ENCODE measurements at places on chromosomes 16 and 17.

- no peak for DNase-seq
Measured at GRCh38 chr17:73801455-73802100, 157.3 kb upstream of the SDK2 start.

DNA sequence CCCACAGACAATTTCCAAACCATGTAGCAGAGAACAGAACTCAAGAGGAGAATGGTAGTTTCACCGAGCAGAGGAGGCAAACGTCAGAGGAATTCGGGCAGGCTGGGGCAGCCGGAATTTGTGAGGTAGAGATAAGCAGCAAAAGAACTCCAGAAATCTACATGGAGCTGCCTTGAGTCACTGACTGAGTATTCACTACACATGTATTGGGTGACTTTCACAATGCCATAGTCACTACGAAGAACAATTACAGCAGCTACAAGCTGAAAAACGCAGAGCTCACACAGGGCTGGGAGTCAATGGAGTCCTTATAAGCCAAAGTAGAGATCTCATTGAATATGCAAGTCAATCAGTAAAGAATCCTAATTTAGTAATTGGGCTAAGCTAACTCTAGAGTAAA, 13.4 kb downstream of the CMC2 start:
- DNase-seq: no peak

GRCh38 chr17:71846561-71847110, 274.2 kb upstream of the SOX9 start:
- DNase-seq: no peak

- no peak for DNase-seq
Measured at GRCh38 chr16:1146409-1146808, 6.5 kb upstream of the CACNA1H start.

GRCh38 chr16:27960619-27961295, 102.8 kb downstream of the GSG1L start:
- DNase-seq: no peak

- no peak for DNase-seq
Measured at GRCh38 chr16:50681021-50681885, at the start of gene SNX20. SNX20 (minus strand) TSS chr16:50681312; CDS start chr16:50677526, 3,786 bp downstream.

DNA sequence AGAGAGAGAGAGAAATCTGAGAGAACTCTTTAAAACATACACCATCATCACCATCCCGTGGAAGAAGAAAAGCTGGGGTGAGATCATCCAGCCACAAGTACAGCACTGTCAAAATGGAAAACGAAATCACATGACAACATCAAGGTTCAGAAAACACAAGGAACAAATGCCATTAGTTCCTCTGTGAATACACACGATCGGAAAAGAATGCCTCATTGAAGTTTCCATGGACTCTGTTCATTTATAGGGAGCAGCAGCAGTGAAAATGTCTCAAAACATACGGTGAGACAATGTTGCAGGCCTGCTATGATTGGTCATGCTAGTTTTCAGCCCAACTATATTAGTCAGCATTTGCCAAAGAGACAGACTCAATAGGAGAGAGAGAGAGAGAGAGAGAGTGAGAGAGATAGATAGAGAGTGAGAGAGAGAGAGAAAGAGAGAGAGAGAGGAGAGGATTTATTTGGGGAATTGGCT, 4.4 kb downstream of the CFAP97D1 start:
- DNase-seq: no peak

GRCh38 chr16:15950161-15950854, 892 bp downstream of the ABCC1 start:
- no peak for DNase-seq

- no peak for DNase-seq
Measured at GRCh38 chr17:81537343-81537855, 9.2 kb downstream of the FSCN2 start.

DNA sequence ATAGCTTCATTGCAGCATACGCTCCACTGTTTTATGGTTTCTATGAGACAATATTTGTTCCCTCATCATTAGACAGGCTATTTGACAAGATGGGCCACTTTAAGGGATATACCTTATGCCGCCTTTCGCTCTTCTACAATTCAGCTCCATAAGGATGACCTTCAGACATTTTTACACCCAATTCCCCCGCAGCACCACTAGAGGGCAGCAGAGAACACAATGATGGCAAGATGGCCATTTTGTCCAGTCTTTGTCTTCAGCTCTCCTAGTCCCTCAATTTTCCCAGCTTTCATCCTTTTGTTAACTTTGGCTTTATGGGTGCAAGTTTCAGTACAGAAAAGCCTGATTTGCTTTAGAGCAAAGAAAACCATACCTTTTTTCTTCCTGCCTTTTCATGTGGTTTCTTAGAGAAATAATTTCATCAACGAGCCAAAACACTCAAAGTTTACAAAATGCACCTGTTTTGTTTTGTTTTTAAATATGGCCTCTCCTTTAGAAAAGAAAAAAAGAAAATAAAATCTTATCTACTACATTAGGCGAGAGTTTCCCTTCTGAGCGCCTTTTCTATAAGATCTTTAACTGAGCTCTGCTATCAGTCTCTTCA, 355.3 kb downstream of the TOX3 start:
- peak; percentile 5 for DNase-seq

DNA sequence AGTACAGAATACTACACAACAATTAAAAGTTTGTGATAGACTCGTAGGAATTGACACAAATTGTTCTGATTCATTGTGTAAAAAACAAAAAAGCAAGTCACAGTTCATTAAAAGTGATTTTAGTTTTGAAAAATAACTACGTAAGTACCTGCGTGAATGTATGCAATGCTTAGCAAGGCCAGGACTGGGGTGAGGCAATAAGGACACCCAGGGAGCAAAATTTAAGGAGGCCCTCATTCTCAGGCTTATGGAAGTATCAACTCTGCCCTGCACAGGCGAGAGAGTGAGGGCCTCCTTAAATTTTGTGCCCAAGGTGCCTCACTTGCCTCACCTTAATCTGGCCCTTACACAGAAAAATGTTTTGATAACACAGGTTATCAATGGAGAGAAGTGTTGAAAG, 31.4 kb downstream of the NOG start:
- DNase-seq: no peak

DNA sequence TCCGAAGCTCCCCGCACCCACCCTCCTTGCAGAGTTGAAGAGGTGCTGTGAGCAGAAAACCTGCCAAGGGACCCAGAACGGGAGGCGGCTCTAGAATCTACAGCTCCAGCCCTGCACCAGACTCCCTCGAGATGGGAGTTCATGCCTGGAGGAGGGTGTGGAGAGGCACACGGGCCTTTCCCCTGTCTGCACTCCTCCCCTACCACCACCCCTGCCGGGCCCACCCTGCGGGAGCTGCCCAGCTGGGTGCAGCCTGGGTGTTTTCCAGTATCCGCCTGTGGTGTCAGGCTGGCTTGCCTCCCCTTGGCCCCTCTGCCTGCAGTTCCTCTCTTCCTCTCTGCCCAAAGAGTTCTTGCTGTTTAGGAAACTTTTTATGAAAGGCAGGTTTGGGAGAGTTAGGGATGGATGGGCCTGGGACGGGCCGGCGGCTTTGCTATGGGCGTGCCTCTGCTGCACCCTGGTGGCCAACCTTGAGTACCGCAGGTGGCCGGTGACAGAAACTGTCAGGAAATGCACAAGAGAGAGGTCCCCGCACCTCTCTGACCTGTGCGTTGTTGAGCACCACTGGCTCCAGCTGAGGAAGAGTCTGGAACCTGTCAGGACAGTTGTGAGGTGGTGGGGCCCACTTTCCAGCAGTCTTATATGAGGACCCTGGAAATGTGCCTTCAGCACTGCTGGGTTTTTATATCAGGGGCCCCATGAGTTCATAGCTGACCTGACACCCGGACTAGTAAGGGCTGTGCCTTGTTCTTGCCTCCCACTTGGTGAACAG, 354.1 kb downstream of the SEC14L1 start:
- DNase-seq: peak; percentile 42

GRCh38 chr17:44272321-44272951, 4.5 kb upstream of the SLC4A1 start:
- DNase-seq: no peak

GRCh38 chr17:79739148-79740062, 8.7 kb downstream of the ENPP7 start:
- no peak for DNase-seq

GRCh38 chr17:39716073-39716818, 14.1 kb downstream of the MIEN1 start:
- no peak for DNase-seq

- DNase-seq: no peak
Measured at GRCh38 chr17:15171167-15172047, 93.7 kb downstream of the PMP22 start.

DNA sequence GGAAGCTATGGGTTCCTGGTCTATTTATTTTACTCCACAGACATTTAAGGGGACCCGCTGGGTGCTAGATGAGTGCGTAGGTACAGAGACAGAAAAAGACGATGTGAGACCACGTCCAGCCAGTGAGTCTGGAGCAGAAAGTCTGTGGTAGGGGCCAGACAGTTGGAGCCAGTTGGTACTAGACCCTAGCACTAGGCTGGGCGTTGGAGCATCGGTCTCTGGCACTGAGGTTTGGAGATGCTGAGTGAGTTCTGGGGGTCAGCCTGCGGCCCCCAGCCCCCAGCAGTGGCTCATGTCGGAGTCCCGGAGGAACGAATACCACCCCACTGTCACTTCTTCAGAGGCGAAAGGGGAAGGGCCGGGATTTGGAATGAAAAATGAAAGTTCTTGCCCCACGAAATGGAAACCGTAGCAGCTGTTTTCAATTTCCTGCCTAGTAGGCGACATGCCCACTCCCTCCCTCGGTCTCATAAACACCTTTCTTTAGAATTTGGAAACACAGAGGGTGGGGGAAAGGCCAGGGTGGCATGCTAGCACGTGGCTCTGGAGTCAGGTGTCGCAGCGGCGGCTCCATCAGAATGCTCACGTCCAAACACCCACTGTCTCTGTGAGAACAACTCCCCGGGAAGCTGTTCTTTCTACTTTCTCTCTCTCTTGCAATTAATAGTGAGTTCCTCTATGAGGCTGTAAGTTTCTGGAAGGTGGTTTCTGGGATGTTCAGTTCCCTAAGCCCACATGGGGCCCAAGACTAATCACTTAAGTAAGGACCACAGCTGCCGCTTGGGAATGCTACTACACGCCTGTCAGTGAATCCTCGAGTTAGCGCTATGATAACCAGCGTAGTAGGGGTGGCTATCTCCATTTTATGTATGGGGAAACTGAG, 96.8 kb downstream of the IRF8 start:
- no peak for DNase-seq

- DNase-seq: no peak
Measured at GRCh38 chr17:10733666-10734065, 3.8 kb upstream of the TMEM220 start.

GRCh38 chr16:57446531-57447185, 527 bp downstream of the CIAPIN1 start:
- DNase-seq: no peak

DNA sequence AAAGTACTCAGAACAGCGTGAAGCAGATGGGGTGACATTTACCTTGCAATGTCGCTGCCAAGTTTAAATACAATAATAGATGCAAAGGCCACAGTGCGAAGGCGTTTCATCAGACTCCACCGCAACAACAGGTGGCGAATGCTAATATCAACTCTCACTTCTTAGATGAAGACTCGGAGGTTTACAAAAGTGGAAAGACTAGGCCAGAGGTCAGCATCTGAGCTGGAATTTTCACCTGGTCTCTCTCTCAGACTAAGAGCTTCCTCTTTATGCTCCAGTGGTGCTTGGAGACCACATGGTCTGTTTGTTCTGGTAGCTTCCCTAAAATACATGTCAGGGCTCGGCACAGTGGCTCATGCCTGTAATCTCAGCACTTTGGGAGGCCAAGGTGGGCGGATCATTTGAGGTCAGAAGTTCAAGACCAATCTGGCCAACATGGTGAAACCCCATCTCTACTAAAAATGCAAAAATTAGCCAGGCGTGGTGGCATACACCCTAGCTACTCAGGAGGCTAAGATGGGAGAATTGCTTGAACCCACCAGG, 169.1 kb downstream of the XYLT1 start:
- DNase-seq: no peak

GRCh38 chr16:76207270-76207669, 69.9 kb upstream of the CNTNAP4 start:
- no peak for DNase-seq

DNA sequence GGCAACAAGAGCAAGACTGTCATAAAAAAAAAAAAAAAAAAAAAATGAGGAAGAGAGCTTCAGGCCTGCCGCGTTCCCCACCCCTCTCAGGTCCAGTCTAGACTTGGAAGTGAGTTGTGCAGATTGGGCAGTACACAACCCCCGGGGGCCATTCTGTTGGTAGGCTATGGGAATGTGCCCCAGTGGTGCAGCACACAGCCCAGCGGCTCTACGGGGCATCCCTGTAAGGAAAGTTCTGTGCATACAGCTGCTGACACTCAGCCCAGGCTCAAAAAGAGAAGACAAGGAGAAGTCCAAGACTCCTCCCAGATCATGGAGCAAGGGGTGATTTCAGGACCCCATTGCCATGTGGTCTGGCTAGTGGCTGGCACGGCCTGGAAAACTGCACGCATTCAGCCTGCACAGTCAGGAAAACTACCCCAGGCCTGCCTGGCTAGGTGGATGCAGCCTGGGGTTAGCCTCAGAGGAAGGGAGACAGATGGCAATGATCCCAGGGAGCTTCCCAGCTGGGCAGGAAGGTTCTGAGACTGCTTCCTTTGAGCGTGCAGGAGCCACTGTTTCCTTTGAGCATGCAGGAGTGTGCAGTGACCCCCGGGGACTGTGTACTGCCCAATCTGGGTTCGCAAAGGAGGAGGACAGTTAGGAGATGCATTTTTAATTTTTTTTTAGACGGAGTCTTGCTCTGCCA, 44.8 kb downstream of the PECAM1 start:
- DNase-seq: no peak

DNA sequence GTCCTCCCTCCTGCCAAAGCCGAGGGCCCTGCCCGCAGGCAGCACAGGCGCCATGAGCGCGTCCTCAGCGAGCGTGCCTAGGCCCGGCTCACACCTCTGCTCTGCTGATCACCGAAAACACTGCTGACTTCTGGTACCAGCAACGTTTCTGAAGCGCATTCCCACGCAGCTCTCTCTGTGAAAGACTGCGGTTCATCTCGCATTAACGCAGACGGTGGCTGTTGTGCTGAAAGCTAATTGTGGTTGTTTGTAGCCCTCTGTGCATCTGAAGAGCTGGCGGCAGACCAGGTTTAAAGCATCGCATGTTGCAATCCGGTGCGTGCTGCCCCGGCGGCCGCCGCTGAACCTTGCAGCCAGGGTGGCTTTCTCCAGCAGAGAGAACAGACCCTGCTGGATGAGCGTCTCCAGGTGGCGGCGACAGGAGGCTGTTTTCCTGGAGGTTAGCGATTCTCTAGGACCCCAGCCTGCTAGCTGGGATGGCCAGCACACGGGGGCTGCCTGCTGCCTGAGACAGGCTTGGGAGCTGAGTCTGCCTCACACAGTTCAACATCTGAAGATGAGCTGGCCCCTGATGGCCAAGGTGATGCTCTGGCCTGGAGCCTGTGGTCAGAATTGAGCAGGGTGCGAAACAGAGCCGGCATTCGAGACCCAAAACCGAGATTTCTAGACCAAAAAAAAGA, 49.8 kb upstream of the CHMP6 start:
- no peak for DNase-seq

DNA sequence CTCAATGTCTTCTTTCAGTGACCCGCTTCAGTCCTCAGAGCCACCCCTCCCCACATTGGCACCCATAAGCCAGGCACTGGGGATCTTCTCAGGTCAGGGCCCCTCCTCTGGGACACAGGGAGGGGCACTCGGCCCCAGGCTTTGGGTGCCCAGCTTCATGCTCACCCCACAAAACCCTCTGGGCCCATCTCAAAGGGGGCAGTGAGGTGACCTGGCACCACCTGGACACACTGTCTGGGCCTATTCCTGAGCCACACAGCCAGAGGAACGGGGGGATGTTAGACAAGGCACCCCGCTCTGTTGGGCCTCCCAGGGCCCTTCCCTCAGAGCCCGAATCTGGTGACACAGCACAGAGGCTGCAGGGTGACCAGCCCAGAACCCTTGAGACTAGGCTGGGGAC, 36.1 kb downstream of the TNFRSF13B start:
- DNase-seq: no peak

GRCh38 chr16:79473456-79473855, 127.1 kb downstream of the MAF start:
- DNase-seq: no peak

Measured in stimulated activated CD8-positive, alpha-beta memory T cell treated with anti-CD3 and anti-CD28 coated beads, Interleukin-15, amount 100 ng/mL, for 4 hours (primary cell).